COR-L47 (cell line): ENCODE measurements at places on chromosomes 6 and 20.
A peak's percentile ranks its signal among the peaks of the same experiment; 100 is the strongest.

GRCh38 chr20:21272279-21272678, 30.9 kb upstream of the XRN2 start:
- no peak for DNase-seq

DNA sequence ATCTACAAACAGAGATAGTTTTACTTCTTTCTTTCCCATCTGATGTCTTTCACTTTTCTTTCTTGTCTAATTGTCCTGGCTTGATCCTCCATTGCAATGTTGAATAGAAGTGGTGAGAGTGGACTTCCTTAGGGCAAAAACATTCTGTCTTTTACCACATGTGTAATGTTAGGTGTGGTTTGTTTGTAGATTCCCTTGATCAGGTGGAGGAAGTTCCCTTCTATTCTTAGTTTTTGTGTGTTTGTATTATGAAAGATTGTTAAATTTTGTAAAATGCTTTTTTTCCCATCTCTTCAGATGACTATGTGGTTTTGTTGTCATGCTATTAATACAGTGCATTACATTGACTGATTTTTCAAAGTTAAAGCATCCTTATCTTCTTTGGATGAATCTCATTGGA, 41.6 kb upstream of the DUSP22 start:
- DNase-seq: no peak

DNA sequence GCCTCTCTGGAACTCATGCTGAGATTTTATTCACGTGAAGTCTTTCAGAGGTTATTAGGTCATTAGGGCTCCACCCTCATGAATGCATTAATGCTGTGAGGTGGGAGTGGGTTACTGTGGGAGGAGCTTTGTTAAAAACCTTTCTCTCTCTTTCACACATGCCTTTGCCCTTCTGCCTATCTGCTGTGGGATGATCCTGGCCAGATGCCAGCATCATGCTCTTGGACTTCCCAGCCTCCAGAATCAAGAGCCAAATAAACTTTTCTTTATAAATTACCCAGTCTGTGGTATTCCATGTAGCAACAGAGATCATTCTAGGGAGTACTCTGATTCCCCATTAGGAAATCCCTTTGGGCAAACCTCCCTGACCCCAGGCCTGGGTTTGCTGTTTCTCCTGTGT, 129.9 kb upstream of the AGPAT4 start:
- no peak for DNase-seq

DNA sequence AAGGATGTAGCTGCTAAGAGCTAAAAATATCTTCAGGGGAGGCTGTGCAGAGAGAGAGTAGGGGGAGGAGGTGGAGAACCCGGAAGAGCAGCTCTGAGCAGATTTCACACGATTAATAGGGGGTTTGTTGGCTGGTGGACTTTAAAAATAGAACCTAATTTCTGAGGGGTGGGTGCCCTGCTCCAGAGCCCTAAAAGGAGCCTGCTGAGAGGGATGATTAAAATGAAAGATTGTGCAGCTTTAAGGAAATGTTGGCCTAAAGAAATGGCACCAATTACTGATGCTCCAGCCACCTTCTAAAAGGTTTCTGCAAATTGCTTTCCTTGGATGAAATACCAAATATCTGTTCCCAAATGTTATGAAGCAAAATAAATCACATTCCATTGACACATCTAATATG, 202.8 kb upstream of the BTBD3 start:
- DNase-seq: no peak

- DNase-seq: peak; percentile 97
Observed at GRCh38 chr6:14758421-14759081, 487.3 kb upstream of the JARID2 start.

GRCh38 chr6:40285996-40286395, 301.2 kb downstream of the LRFN2 start:
- peak; percentile 48 for DNase-seq

DNA sequence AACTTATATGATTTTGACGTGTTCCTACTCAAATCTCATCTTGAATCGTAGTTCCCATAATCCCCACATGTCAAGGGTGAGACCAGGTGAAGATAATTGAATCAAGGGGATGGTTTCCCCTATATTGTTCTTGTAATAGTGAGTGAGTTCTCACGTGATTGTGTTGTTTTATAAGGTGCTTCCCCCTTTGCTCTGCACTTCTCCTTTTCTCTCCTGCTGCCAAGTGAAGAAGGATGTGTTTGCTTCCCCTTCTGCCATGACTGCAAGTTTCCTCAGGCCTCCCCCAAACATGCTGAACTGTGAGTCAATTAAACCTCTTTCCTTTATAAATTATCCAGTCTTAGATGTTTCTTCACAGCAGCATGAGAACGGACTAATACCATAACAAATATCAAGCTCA, 83.2 kb downstream of the MANEA start:
- no peak for DNase-seq

DNA sequence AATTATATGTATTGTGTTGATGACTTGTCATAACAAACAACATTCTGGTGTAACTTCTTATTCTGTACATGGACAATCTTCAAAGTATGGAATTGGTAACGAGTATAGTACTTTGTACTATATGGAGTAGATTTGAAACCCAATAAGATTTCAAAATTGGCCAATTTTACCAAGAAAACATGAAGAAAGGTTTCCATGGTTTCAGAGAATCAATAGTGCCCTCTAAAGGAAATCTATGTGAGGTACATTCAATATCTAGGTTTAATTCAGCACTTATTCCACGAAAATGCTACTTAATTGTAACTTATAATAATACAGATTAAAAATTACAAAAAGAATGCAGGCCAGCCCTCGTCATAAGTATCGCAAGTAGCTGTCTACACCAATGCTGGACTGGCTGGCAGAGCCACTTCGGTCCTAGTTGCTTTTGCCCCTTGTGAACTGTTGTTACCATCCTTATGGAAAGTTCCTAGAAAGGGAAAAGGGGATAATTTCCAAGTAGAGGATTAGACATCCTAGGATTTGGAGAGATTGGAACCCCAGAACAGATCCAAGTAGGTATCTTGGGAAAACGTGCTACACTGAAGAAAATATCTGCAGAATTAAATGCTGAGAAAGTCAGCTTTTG, 70.9 kb downstream of the LCA5 start:
- peak; percentile 6 for DNase-seq

- DNase-seq: no peak
Observed at GRCh38 chr20:3613821-3614440, 49.3 kb downstream of the GFRA4 start.

DNA sequence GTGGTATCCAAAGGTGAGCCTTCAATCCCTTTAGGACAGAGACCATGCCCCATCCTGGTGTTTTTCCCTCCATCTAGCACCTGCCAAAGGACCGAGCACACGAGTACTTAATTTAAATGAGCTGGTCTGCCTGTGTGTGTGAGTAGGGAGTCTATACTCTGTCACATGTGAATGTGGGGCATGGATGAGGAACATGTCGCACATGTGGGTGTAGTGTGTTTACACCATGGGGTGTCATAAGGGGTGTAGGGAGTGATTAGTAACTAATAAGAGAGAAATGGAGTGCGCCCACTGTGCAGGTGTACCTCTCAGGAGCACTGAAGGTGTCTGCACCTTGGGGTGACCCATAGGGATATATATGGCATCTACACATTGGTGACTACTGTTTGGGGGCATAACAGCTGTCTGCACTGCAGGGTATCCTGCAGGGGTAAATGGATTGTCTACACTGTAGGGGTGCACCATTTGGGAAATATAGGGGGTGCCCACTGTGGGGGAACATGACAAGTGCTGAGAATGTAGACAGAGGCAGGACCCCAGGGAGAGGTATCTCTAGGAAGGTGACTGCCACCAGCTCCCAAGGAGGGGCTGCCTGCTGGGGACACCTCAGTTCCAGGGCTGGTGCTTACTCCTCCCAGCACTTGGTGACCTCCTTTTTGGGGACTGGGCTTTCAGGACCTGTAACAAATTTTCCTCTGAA, 53.5 kb downstream of the EBF4 start:
- DNase-seq: no peak

DNA sequence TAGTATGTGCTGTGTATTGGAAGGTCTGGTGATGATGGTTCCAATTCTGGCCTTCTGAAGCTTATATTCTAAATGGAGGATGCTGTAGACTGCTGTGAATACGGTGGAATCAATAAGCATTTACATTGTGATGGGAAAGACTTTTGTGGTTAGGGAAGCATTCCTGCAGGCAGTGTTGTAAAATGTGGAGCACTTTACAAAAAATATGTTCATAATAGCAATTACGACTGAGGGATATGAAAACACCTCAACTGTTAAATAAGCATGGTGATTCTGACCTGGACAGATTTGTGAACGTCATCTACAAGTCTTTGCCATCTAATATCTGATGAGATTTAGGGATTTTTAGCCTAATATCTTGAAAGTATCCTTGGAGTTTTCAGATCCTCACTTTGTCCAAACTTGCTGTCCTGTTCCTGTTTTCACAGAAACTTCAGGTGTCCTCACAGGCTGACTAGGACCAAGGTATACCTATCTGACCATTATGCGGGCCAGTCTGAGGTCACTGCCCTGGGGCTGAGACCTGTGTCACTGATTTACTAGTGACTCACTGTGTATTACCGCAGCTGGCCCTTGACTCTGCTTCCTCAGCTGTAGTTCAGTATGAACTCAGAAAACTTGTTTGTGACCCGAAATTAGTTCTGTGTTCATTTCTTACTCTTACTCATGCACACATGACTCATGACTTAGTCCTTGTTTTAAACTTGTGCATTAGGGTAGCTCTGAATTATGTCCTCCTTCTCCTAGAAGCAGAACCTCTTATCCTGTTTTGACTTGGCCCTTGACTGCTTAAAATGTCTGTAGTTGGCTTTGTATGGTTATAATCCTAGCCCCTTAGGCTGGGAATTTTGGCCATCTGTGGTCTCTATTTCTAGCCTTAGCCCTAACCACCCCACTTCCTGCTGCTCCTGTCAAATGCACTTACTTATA, 343.0 kb downstream of the CDKAL1 start:
- no peak for DNase-seq

DNA sequence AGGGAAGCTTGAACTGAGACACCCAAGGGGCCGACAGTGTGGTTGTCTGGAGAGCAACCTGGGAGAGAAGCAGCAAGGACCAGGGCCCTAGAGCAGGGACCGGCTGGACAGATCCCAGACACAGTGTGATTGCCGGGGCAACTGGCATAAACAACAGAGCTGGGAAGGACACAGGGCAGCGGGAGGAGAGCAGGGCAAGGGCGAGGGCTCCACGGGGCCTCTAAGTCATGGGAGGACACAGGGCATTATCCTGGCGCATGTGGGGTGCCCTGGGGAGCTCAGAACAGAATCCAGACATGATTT, 31.1 kb upstream of the CCR6 start:
- no peak for DNase-seq

DNA sequence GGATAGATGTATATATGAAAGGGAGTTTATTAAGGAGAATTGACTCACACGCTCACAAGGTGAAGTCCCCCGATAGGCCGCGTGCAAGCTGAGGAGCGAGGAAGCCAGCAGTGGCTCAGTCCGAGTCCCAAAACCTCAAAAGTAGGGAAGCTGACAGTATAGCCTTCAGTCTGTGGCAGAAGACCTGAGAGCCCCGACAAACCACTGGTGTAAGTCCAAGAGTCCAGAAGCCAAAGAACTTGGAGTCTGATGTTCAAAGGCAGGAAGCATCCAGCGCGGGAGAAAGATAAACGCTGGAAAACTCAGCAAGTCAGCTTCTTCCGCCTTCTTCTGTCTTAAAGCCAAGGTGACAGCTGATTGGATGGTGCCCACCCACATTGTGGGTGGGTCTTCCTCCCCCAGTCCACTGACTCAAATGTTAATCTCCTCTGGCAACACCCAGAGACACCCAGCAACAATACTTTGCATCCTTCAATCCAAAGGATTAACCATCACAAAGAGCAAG, 102.6 kb upstream of the GJE1 start:
- no peak for DNase-seq

DNA sequence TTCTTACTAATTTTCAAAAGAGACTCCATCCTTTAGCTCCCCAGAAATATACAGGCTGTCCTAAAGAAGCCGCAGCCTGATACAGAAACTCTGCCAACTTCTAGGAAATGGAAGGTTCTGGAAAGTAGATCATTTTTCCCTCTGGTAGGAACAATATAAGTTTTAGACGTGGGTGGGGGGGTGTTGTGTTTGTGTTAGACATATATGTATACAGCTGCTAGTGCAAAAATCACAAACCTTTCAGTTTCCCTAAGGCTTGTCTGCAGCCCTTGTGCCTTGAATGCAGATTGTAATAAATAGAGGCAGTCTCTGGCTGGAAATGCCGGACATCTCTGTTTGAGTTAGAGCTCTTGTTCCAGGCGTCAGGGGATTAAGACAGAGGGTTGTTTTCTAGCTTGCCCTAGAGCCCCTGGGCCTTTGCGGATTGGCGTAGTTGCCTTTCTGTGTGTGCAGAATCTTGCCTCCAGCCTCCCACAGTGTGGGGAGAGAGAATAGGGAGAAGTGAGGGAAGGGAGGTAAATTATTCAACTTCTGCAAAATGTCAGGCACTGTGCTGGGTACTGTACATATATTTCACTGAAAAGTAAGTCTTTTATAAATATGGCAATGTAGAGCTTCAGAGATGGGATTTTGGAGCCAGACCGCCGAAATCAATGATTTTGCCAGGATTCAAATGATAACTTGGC, 269.7 kb downstream of the PRL start:
- DNase-seq: no peak

GRCh38 chr20:58647796-58648501, 3.1 kb upstream of the STX16 start:
- DNase-seq: no peak

DNA sequence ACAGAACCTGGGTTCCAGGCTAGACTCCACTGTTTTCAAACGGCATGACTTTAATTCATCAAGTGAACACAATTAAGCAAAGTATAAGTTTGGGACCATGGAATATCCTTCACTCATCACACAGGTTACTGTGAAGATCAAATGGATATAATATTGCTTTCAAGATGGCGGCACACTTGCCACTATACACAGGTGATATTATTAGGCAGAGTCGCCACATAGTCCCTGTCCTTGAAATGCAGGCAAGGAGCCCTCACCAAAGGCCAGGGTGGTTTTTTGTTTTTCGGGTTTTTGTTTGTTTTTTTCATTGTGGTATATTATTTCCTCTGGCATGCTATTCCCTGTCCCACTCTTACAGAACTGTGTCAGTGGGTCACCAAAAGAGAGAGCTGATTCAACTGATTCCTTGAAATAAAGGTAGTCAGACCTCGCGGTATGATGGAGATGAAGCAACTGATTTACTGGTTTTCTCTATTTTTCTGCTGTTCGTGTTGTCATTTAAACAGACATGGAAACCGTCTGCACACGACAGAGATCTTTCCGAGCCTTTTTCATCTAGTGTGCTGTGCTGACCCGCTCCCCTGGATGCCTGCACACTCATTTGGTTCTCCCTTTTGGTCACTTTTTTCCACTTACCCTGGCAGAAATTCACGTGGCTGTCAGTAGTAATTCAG, 29.7 kb downstream of the MYB start:
- DNase-seq: no peak
